RWPE2 (cell line): ENCODE measurements at places on chromosomes 16 and 17.

DNA sequence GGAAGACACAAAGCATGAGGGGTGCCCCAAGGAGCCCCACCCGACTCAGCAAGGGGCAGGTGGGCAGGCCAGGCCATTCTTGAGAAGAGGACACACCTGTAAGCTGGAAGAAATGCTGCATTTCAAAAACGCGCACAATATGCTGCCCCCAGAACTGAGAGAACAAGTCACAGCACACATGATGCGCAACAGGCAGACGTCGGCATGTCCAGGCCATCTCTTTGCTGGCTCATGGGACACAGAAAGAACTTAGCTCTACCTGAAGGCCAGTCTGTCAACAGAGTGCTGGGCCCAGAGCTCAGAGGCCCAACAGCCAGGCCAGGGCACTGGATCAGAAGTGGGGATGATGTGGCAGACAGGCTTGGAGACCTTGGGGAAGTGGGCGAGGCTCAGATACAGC, 18.0 kb downstream of the KIFC3 start:
- DNase-seq: no peak

GRCh38 chr17:65892912-65893377, 299.0 kb downstream of the CEP112 start:
- no peak for DNase-seq

- no peak for DNase-seq
These were observed 702.8 kb downstream of the KCNJ2 start for GRCh38 chr17:70872103-70872502.

- no peak for DNase-seq
These were observed 32.3 kb downstream of the CHD9 start for GRCh38 chr16:53087101-53087500.

- no peak for DNase-seq
These were observed 8.1 kb downstream of the CYGB start for GRCh38 chr17:76529224-76530094.

DNA sequence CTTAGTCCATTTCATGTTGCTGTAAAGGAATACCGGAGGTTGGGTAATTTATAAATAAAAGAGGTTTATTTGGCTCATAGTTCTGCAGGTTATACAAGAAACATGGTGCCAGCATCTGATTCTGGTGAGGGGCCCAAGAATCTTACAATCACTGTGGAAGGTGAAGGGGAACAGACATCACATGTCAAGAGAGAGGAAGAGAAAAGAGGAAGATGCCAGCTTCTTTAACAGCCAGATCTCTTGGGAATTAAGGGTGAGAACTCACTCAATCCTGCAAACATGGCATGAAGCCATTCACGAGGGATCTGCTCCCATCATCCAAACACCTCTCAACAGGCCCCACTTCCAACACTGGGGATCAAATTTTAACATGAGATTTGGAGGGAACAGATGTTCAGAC, 49.5 kb downstream of the BMERB1 start:
- no peak for DNase-seq

DNA sequence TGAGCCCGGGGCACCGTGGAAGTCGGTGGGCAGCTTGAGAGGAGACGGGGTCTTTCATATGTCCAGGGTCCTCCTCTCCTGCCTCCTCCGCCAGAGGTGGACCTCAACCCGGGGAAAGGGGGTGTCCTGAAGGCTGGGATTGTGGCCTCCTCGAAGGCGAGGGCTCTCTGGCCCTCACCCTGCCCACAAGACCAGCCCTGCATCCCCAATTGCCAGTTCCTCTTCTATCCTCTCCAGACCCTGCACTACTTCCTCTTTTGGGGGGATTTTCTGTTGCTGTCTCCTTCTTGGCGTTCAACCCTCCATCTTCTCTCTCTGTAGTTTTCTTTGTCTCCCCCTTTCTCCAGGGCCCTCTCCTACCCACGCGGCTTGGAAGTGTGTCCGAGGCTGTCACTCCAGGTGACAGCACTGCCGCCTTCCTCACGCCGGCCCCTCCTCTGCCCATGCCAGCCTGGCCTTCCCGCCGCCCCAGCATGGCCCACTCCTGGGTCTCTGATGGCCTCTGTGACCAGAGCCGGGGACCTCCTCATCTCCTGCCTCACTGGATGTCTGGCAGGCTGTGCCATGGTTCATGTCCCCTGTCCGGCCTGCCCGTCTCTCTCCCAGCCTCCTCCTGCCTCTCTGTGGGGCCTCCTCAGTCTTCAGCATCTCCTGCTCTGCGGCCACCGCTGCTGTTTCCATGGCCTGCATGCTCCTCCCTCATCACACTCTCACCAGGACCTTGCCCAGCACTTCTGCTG, 2.4 kb upstream of the ITGAX start:
- DNase-seq: peak; percentile 48

DNA sequence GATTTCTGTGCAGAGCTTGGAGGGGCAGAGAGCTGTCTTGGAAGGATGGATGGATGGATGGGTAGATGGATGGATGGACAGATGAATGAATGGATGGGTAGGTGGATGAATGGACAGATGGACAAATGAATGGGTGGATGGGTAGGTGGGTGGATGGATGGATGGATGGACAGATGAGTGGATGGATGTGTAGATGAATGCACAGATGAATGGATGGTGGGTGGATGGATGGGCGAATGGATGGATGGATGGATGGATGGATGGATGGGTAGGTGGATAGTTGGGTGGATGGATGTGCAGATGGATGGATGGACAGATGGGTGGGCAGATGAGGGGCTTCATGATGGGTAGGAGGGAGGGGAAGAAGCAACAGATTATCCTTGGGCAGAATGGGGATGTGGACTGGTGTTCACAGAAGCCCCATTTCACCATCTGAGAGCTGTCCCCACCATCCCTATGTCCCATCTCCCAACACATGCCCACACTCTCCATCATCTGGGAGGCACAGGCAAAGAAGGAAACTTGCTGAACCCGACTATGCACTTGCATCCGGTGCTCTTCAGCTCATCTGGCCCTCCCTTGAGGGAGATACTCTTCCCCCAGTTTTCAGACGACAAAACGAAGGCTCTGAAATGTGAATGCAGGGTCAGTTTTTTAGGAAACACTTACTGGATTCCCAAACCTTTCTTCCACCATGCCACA, 57.2 kb downstream of the IL21R start:
- DNase-seq: no peak

DNA sequence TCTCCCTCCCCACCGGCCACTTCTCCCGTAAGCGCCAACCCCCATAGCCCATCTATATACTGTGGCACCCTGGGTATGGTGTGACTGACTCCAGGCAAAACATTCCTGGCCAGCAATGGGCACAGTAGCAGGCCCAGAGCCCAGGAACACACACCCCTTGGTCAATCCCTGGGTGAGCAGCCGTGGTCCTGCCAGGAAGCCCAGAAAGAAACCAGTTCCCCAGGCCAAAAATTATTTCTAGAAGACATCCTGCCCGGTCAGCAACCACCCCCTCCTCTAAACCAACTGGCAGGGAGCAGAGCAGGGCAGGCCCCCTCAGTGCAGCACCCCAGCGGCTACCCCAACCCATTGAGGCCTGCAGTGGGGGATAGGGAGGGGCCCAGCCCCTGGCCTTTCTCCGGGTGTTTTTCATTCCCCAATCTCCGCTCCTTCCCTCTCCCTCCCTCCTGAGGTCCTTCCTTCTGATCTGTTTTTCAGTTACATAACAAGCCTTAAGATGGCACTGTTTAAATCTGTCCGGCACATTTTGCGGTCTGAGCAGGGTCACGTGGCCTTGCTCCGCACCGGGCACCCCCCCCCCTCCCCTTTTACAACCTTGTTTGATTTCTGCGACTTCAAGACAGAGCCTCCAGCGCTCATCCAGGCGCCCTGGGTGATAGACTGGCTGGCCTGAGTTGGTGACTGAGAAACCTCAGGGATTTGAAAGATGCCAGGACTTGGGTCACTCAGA, 2.0 kb downstream of the NPTX1 start:
- no peak for DNase-seq

GRCh38 chr17:28272166-28272565, 46.8 kb upstream of the TMEM97 start:
- no peak for DNase-seq

DNA sequence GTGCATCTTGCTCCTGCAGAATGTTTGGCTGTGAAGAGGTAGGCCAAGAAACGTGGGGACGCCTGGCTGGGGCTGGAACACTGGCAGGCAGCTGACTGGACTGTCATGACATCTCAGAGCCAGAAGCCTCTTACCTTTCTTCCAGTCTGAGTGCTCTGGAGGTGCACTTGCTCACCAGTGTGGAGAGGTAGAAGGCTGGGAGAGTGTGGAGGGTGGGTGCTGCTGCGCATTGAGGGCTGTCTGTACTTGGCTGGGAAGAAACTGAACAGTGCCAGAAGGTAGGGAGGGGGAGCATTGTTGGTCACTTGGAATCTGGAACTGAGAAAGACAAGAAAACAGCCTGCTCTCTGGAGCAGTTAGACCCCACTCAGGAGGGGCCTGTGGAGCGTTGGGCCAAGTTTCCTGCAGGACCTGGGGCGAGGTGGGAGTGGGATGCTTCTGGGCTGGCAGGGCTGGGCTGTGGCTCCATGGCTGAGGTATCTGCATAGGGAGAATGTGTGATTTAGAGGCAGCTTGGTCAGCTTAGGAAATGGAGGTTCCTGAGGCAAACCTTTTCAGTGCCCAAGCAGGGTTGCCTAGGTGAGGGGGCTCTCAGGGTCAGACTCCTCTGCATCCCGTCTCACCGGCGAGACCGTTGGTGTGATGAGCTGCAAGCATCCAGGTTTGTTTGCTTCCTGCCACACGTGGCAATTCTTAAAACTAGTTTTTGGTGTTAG, 55.1 kb downstream of the KSR1 start:
- DNase-seq: no peak

DNA sequence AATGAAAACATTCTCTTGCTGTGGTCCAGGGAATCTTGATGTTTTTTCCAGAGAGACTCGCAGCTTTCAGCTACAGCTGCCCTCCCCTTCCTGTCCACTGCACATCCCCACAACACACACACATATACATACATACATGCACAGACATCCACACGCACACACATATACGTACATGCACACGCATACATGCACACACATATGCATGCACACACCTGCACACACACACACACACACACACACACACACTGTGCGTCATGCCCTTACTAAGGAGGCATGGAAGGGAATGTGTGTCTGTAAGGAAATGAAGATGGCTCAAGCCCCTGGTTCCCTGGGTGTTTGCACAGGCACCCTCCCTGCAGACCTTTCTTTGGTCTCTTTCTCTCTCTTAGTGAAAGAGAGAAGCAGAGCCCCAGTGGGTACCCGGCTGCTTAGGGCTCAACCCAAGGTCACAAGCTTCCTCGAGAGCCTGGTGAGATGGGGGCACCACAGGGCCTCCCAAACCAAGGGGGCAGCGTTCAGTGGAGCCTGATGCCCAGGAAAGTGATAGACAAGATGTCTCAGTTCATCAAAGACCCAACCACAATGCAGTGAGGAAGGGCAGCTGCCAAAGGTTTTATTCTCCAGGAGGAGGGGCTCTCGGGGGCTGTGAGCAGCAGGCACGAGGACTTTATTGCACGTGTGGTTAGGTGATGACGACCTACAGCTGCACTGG, 33.3 kb downstream of the TNFRSF13B start:
- DNase-seq: no peak

DNA sequence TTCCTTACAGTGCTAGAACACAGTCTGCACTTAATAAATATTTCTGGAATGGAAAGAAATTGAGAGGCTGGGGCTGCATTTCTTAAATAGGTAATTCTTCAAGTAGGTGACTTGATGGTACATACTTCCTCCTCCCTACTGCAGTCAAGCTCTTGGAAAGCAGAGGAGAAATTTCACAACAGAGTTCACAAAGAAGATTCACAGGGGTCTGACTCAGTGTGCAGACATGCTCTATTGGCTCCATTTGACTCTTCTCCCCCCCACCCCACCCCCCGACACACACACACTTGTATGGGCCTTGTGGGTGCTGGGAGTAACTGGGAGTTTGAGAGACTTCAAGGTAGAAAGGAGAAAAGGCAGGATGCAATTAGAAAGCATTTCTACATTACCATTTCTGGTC, 6.2 kb upstream of the MYOCD start:
- no peak for DNase-seq

DNA sequence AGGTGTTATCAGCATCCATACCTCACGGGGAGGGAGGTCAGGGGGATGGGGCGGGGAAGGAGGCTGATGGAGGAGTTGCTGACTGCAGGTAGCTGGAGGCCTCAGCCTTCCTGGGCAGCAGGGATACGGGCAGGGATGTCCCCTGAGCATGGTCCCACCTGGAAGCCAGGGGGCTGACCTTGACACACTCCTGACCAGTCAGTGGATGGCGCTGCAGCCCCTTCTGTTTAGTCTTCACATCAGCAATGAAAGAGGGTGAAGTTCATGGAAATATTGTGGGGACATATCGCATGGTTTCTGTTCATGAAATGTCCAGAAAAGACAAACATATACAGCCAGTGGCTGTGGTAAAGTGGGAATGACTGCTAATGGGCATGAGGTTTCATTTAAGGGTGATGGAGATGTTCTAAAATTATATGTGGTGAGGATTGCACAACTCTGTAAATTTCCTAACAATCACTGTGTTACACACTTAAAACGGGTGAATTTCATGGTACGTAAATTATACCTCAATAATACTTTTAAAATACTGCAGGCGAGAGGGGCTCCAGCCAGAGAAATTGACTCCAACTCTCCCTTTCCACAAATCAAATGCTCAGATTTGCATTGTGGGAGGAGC, 489.6 kb downstream of the CDH13 start:
- DNase-seq: no peak
